Astrocyte (in vitro differentiated cells and primary cell): ENCODE measurements at places on chromosomes 2 and 18. TPM values are rescaled to one million over a fixed set of nuclear protein-coding genes. Genes with fewer than 3 reads are reported as not detected.

DNA sequence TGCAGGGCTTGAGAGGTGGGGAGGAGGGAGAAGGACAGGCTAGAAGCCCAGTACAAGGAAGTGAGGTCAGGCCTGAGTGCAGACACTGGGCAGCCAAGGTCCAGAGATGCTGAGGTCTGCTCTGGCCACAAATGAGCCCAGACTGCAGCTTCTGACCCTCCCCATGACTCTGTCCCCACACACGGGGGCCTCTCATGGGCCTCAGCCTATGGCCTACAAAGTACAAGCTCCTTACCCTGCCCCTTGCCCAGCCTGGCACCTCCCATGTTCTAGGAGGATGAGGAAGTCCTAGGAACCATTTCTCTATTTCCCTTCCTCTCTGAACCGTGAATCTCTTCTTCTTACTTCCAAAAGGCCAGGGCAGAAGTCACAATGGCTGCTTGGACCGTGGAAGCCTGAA lies 193.8 kb downstream of the ANKRD30B start:
- no peaks in the 10 kb centered on the region for H3K36me3 ChIP-seq
- no peaks in the 10 kb centered on the region for H3K4me1 ChIP-seq
- H3K27ac ChIP-seq: no peak overlapping the region
- DNase-seq: no peak
- H3K27me3 ChIP-seq: no peaks in the 10 kb centered on the region

DNA sequence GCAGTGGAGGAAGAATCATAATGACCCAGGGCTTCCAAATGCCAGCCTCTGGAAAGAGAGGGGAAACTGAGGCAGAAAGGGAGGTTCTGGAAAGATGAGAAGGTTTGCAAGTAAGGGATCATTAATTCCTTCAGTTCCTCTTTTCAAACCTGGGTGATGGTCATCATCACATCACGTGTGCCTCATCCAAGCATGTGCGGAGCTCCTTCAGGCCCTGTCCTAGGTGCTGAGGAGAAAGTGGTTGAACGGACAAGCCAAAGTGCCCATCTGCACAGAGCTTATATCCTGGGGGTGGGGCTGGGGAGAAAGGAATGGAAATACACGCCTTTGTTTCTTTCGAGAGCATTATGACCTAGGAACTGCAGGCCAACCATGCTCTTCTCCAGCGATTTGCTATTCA lies 60.2 kb upstream of the AFF3 start:
- no peaks in the 10 kb centered on the region for H3K27me3 ChIP-seq
- no peak overlapping the region for H3K27ac ChIP-seq
- no peak for DNase-seq
- H3K4me1 ChIP-seq: peaks cover 14% of the 10 kb centered on the region
- no peaks in the 10 kb centered on the region for H3K36me3 ChIP-seq
- no peak overlapping the region for H3K4me3 ChIP-seq

DNA sequence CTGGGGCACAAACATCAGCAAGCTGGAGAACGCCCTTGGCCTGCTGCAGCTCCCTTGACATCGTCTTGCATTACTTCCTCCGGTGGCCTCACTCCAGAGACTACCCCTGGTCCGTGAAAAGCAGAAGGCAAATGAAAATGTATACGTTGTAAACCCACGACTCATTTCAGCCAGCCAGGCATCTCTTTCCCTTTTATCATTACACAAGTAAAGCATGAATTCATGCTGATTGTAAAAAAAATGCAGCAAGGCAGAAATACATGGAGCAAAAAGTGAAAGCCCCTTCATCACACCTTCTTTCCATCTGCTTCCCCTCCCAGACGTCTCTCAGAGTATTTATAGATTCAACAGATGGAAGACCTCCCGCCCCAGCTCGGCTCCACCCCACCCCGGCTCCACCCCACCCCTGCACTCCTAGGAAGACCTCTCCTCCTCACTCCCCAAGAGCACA lies 41.6 kb upstream of the RALBP1 start:
- peaks cover 3% of the 10 kb centered on the region for H3K4me1 ChIP-seq
- no peaks in the 10 kb centered on the region for H3K27me3 ChIP-seq
- H3K36me3 ChIP-seq: no peaks in the 10 kb centered on the region
- DNase-seq: no peak
- H3K27ac ChIP-seq: no peak overlapping the region

TSN gene
- total RNA-seq: 60.3 and 68.2 TPM in 2 replicates

GRCh38 chr2:85723707-85724360 lies 29.7 kb downstream of the GNLY start:
- no peaks in the 10 kb centered on the region for H3K36me3 ChIP-seq
- no peak for DNase-seq
- H3K4me3 ChIP-seq: no peak overlapping the region
- H3K4me1 ChIP-seq: no peaks in the 10 kb centered on the region
- no peak overlapping the region for H3K27ac ChIP-seq

- peaks cover 41% of the 10 kb centered on the region for H3K4me1 ChIP-seq
- H3K4me3 ChIP-seq: peak overlapping the region; percentile 26
- H3K36me3 ChIP-seq: no peaks in the 10 kb centered on the region
These were observed 42.4 kb downstream of the LRRFIP1 start for GRCh38 chr2:237669628-237670392.

DNA sequence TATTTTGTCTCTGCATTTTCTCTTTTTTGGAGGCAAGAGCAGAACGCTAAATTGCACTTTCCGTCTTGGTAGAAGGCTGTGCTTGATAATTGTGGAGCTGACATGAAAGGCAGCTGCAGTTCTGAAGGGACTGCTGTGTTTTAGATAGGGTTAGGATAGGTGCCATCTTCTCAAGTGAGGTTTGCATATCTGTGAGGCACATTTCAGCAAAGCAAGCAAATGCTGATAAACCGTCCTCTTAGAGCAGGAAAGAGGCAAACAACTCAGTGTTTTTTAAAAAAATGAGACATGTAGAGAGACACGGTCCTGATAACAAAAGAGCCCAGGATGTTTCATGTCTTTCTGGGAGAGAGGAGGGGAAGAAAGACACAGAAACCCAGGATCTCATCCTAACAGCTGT lies 217.7 kb downstream of the SOCS6 start:
- H3K27ac ChIP-seq: no peak overlapping the region
- no peak overlapping the region for H3K4me3 ChIP-seq
- H3K36me3 ChIP-seq: no peaks in the 10 kb centered on the region
- DNase-seq: no peak
- no peaks in the 10 kb centered on the region for H3K4me1 ChIP-seq
- no peaks in the 10 kb centered on the region for H3K27me3 ChIP-seq

DNA sequence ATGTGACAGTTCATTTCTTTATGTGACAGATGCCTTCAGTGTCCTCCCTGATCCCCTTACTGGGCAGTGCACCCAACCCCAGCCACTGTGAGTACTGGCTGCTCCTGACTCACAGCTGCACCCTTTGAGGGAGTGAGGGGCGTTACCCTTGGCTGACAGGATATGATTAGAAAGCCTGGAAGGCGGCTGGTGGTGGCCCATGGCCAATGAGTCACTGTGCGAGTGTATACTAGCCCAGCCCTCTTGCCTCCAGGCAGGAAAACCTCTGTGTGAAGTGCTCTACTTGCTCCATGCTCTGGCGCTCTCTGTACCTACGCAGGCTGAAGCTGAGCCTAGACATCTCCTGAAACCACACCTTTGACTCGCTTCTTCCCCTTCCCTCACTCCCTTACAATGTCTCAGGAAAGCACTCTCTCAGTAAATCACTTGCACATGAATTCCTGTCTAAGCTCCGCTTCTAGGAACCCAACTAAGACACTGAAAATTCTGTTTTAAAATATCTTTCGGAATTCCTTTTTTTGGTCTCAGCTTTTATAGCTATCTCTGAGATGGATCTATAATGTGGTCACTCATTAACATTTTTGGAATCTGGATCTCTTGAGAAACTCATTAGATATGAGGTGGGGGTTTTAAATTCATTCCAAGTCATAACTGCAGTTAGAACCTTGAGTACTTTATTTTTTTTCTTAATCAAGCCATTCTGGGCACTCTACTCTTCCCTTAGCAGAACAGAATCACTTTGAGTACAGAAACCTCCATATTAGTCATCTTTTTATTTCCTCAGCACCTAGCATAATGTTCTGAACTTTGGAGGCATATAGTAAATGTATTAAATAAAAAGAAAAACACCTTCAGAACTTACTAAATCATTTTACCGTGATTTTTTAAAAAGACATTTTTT lies 25.3 kb upstream of the STAM2 start:
- H3K27me3 ChIP-seq: no peaks in the 10 kb centered on the region
- DNase-seq: peak; percentile 97
- peak overlapping the region; percentile 45 for H3K4me3 ChIP-seq
- peaks cover 15% of the 10 kb centered on the region for H3K4me1 ChIP-seq

DNA sequence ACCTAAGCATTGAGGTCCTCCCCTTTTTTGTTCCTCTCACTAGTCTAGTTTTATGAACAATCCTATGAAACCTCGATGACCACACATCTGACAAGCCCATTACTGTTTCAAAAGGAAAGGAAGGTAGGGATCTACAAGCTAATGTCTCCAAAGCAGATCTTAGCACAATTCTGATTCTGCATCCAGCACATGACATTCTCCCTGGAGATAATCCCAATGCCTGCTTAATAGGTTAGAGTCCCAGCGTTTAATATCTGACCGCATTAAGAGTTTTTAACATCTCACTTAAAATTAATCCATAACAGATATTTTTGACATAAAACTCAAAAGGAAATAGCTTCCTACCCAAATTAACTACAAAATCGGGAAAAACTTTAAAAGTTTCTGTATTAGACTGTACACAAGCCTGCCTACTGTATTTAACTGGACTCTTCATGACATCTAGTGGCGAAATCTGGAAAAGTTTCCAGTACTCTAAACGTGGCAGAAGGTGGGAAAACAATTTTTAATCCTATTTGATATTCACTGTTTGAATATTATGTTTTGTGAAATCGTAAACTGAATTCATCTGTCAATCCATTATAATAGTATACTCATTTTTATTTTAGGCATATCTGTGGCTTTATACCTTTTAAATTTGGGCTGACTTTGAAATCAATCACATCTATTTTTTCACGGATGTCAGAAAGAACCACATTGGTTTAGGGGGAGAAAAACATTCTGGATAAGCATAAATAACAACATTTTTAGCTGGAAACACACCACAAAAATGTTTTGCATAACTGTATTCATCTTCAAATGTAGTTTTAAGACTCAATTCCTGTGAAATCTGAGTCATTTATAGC lies 62.4 kb downstream of the TXNL1 start:
- H3K36me3 ChIP-seq: no peaks in the 10 kb centered on the region
- DNase-seq: peak; percentile 28
- H3K4me3 ChIP-seq: no peak overlapping the region
- no peak overlapping the region for H3K27ac ChIP-seq
- no peaks in the 10 kb centered on the region for H3K27me3 ChIP-seq
